ENCODE measurements at places on chromosomes 6 and 20. TPM values are rescaled to one million over a fixed set of nuclear protein-coding genes. Genes with fewer than 3 reads are reported as not detected.
A peak's percentile ranks its signal among the peaks of the same experiment; 100 is the strongest.

DNA sequence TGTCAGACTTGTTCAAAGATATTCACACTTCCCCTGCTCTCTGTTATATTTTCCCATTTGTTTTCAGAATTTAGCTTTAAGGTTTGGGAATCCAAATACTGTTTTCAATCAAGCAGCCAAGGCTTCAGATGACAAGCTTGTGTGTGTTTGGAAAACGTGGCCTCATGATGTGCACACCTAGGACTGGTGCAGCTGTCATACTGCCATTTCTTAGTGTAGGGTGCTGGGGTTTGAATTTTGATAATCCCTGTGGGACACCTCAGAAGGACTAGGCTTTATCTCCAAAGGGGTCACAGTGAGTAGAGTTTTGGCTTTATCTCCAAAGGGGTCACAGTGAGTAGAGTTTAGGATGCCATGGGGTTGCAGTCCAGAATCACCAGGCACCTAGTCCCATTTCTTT, 65.3 kb upstream of the JAG1 start:
- no peak overlapping the region for H3K4me3 ChIP-seq
- no peaks in the 10 kb centered on the region for H3K36me3 ChIP-seq
- H3K27me3 ChIP-seq, result no peaks in the 10 kb centered on the region
- DNase-seq, result no peak
- H3K27ac ChIP-seq, result no peak overlapping the region

The ARMC12 gene
- total RNA-seq, result 0.89 TPM

DNA sequence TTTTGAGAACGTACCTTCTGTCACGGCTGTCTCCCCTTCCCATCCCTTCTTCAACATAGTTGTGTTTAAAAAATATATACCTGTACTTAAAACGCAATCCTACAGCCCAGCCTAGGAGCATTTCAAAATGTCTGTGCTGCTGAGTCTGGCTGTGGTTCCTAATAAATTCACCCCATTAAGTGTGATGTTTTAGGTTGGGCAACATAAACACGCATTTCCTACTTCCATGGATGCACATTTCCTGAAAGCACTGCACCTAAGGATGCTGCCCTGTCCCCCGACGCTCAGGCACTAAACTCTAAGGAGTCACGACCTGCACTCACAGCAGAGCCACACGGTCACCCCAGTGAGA, 1.2 kb downstream of the REV3L start:
- no peaks in the 10 kb centered on the region for H3K27me3 ChIP-seq
- DNase-seq, result no peak
- H3K4me1 ChIP-seq, result peaks cover 43% of the 10 kb centered on the region
- peaks cover 13% of the 10 kb centered on the region for H3K36me3 ChIP-seq
- peak overlapping the region; percentile 94 for H3K27ac ChIP-seq

The HLA-F gene
- 726 TPM for total RNA-seq

The DPPA5 gene
- not detected for total RNA-seq

- H3K4me1 ChIP-seq, result no peaks in the 10 kb centered on the region
- H3K36me3 ChIP-seq, result peaks cover 90% of the 10 kb centered on the region
- no peak overlapping the region for H3K27ac ChIP-seq
- no peaks in the 10 kb centered on the region for H3K27me3 ChIP-seq
- DNase-seq, result no peak
Observed at GRCh38 chr20:41118632-41119031, 18.7 kb upstream of the PLCG1 start.

DNA sequence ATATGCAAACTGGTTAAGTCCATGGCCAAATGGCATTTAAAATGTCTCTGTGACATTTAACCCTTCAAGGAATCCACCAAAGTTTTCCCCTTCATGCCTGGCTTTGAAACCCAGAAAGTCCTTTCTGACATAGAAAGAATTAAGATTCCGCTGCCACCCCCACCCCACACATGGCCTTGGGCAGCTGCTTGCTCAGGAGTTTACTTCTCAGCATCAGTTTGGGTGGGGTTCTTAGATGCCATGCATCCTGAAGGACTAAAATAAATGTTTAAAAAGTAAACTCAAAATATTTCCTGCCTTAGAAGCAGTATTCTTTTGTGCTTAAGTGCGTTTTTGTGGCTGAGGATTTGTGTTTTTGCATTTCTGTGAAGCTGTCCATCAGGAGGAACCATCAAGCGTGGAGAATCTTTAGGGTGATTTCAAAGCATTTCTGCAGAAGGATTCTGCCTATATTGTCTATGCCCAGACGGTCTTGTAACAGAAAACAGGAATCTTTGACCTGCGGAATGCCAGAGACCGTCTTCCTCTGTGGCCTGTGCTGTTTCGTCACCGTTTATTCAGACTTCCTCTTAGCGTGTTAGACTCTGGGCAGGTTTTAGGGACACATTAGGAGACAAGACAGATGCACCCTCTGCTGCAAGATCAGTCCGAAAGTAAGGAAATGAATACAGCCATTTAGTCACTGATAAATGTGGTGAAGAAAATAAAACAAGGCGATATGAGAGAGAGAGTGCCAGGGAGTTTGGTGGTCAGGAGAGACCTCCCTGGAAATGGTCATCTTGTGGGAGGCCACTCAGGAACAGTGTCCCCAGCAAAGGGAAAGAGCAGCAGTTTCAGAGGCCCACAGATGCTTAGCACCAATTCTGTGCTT, 6.2 kb downstream of the DUSP22 start:
- no peak overlapping the region for H3K4me3 ChIP-seq
- no peaks in the 10 kb centered on the region for H3K27me3 ChIP-seq
- H3K4me1 ChIP-seq, result peaks cover 5% of the 10 kb centered on the region
- H3K36me3 ChIP-seq, result peaks cover 1% of the 10 kb centered on the region

DNA sequence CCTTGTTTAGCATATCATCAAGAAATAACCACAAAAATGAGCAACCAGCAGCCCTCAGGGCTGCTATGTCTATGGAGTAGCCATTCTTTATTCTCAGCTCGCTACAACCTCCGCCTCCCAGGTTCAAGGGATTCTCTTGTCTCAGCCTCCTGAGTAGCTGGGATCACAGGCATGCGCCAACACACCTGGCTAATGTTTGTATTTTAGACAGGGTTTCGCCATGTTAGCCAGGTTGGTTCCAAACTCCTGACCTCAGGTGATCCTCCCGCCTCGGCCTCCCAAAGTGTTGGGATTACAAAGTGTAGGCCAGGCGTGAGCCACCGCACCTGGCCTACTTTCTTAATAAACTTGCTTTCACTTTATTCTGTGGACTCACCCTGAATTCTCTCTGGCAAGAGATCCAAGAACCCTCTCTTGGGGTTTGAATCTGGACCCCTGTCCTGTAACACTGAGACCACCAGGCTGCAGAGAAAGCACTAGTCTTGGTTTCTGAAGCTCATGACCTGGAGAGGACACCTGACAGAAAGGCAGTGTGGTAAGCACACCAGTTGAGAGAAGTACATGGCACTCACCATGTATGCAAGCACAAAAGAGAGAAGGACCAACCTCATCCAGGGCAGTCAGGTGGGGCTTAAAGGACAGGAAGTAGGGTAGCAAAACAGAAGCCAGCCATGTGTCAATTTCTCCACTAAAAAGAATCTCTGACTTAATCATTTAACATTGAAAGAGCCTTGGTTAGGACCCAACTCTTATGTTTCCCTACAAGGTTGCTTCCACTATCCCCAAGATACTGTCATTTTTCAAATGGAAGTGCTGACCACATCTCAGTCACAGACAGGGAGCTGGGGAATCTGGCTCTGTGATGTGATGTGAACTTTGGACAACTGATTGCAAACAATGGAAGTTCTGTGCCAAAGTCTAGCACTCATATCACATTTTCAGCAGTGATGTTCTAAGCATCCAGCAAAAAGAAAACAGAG, 97.4 kb upstream of the DST start:
- H3K4me1 ChIP-seq, result peaks cover 4% of the 10 kb centered on the region
- H3K4me3 ChIP-seq, result no peak overlapping the region
- H3K27ac ChIP-seq, result no peak overlapping the region
- no peaks in the 10 kb centered on the region for H3K36me3 ChIP-seq

GRCh38 chr6:123909989-123910388, 106.3 kb downstream of the NKAIN2 start:
- no peak overlapping the region for H3K27ac ChIP-seq
- no peaks in the 10 kb centered on the region for H3K27me3 ChIP-seq
- H3K4me3 ChIP-seq, result no peak overlapping the region
- no peaks in the 10 kb centered on the region for H3K36me3 ChIP-seq
- H3K4me1 ChIP-seq, result no peaks in the 10 kb centered on the region

GRCh38 chr6:130749402-130749801, 77.8 kb upstream of the SMLR1 start:
- H3K4me3 ChIP-seq, result no peak overlapping the region
- H3K36me3 ChIP-seq, result no peaks in the 10 kb centered on the region
- no peak overlapping the region for H3K27ac ChIP-seq
- no peaks in the 10 kb centered on the region for H3K27me3 ChIP-seq
- H3K4me1 ChIP-seq, result no peaks in the 10 kb centered on the region

The MUC22 gene
- not detected for total RNA-seq

The HSP90AB1 gene
- total RNA-seq, result 1,222 TPM
